ENCODE measurements at places on chromosomes 2 and 18.
A peak's percentile ranks its signal among the peaks of the same experiment; 100 is the strongest.

DNA sequence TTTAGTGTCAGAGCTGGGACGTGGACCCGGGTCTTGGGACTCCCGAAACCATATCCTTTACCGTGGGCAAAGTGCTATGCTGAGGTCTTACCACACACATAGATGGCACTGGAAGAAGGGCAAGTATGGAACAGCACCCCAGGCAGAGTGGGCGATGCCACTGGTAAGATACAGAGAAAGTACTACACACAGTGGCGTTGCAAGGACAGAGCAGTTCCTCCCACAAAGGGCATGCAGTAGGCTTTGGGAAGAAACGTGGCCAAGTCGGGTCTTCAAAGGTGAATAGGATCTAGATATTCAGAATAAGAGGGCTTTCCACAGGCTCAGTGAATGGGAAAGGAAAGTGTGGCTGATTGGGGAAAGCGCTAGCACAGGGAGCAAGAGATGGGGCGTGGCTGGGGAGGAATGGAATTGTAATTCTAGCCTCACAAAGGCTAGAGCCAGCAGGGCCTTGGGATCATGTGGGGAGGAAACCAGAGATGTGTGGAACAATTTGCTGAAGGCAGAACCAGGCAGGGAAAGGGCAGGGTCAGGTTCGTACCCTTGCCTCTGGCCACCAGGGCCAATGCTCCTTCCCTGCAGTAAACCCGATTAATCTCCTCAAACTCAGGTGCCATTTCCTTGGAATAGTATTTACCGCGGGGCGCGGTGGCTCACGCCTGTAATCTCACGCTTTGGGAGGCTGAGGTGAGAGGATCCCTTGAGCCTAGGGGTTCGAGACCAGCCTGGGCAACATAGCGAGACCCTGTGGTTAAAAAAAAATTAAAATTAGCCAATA, 36.0 kb downstream of the PCBP1 start:
- no peak for DNase-seq
- peaks cover 2% of the 10 kb centered on the region for H3K36me3 ChIP-seq
- H3K4me3 ChIP-seq: peak overlapping the region; percentile 95
- peak overlapping the region; percentile 100 for H3K27ac ChIP-seq
- peaks cover 47% of the 10 kb centered on the region for H3K4me1 ChIP-seq

DNA sequence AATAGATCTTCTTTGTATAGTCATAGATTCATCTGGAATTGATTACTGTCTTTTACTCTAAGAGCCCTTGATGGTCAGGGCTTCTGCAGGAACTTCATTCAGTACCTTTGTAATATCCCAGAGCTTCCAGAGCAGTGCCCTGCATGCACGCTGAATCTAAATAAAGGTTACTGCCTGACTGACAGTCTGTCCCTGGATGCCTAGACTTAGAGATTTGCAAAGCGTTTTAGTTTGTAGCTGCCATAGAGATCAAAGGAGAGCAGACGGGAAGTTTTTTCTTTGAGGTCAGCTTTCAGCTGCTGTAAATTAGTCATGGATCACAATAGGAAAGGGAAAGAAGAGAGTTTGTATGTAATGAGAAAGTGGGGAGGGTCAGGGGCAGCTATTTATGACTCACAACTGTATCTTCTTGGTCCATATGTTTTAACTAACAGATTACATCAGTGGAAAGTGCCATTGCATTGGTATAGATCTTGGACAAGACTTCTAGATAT, 45.2 kb upstream of the NYAP2 start:
- no peaks in the 10 kb centered on the region for H3K4me1 ChIP-seq
- H3K27me3 ChIP-seq: peaks cover 10% of the 10 kb centered on the region
- H3K36me3 ChIP-seq: no peaks in the 10 kb centered on the region

GRCh38 chr2:166805753-166806152, 82.5 kb upstream of the XIRP2 start:
- no peak for DNase-seq
- no peak overlapping the region for H3K27ac ChIP-seq
- H3K4me3 ChIP-seq: no peak overlapping the region
- H3K4me1 ChIP-seq: no peaks in the 10 kb centered on the region

GRCh38 chr2:50952596-50952995, 79.3 kb downstream of the NRXN1 start:
- no peak for DNase-seq
- H3K36me3 ChIP-seq: no peaks in the 10 kb centered on the region
- H3K4me1 ChIP-seq: no peaks in the 10 kb centered on the region
- H3K4me3 ChIP-seq: no peak overlapping the region

GRCh38 chr18:45227001-45227742, 388.1 kb upstream of the SLC14A2 start:
- no peak overlapping the region for H3K27ac ChIP-seq
- no peak overlapping the region for H3K4me3 ChIP-seq
- no peaks in the 10 kb centered on the region for H3K4me1 ChIP-seq
- DNase-seq: no peak

- DNase-seq: peak; percentile 75
- H3K4me3 ChIP-seq: peak within 1 kb of the TSS; percentile 47
- no peaks in the 10 kb centered on the region for H3K36me3 ChIP-seq
- H3K4me1 ChIP-seq: peaks cover 7% of the 10 kb centered on the region
These were observed at the start of gene NMUR1 for GRCh38 chr2:231530099-231531011. TSS of gene NMUR1 (minus strand) at chr2:231530445. CDS start at chr2:231530361, 84 bp downstream.

Measured in memory B cell (primary cell).